ENCODE measurements at places on chromosomes 7 and 10.

- DNase-seq: no peak
Observed at GRCh38 chr10:95831515-95831914, 75.6 kb downstream of the ENTPD1 start.

DNA sequence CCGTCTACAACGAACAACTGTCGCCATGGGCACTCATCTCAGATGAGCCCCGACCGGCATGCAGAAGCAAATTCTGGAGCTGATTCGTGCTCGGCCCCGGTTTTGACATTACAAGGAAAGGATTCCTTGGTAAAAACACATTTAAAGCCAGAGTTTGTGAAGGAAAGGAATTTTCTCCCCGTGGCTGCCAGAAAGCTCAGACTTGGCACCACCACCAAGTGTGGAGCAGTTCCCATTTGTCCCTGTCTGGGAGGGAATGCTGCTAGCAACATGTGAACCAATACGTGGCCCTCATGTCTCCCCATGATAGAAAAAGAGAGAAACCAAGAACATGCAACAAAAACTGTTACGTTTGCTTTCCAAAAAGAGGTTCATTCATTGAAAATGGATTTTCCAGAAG, 55.2 kb upstream of the DDC start:
- DNase-seq: no peak

DNA sequence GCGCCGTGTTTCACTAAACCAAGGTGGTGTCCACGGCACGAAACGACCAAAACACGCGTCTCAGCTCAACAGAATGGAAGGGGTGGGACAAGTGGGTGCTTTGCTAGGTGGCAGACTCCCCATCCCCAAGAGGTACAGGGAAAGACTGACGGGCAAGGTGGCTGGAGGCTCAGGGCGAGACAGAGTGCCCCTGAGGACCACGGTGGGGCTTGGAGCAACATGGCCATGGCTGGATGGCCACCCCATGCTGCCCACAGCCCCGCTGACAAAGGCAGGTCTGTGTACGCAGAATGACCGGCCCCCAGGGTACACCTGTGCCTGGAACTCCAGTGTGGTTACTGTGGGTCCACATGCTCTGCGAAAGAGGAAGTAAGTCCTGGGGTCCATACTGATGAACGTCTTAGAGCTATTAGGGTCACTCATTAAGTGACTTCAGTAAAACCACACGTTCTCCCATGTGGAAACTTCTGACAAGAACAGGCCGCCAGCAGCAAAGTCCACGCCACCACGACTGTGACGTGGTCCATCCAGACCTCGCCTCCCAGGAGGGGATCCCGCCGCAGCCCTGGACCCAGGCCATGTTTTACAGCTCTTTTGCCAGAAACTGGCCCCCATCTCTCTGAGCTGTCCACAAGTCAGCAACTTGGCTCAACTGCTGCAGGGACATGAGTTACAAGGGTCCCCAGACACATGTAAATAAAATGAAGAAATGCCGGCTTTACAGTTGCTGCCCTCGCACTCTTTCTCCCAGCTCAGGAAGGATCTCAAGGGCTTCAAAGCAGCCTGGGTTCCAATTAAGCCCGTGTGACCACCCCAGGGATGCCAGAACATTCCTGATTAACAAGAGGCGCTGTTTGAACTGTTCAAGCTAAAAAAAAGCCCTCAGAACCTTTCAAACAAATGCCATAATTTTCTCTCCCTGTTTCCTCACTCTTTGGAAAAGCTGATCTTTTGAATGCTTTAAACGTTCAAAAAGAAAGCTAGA, 66.8 kb downstream of the MAD1L1 start:
- DNase-seq: no peak

DNA sequence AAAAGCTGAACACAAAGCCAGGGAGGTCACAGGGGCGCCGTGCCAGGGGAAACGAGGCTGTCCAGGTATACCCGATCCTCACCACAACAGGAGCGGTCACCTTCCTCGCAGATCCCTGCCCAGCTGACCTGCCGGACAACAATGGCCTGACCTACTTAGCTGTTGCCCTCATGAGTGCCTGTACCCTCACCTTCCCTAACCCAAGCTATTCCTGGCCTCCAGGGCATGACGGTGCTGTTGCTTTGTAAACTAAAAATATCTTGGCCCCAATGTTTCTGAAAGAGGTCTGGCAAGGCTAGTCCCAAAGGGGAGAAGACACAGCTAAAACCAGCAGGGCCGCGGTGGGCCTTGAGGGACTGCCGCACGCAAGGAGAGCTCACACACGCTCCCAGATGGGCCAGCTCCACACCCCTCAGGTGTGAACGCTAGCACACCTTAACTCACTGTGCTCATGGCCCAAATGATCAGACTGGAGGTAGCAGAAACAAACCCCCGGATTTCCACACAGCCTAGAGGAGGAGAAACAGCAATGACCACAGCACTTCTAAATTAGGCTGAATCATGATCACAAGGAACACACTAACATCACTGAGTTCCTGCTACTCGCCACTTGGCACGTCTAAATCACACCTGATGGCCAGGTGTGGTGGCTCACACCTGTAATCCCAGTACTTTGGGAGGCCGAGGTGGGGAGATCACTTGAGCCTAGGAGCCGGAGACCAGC, 66.3 kb upstream of the CYTH3 start:
- DNase-seq: no peak

GRCh38 chr7:115731796-115732471, 298.6 kb downstream of the TFEC start:
- DNase-seq: no peak

GRCh38 chr7:54141576-54141975, 400.6 kb upstream of the VSTM2A start:
- DNase-seq: no peak

GRCh38 chr10:103186128-103186527, 6.9 kb downstream of the NT5C2 start:
- no peak for DNase-seq

GRCh38 chr7:151422212-151422611, 12.4 kb upstream of the WDR86 start:
- DNase-seq: no peak

DNA sequence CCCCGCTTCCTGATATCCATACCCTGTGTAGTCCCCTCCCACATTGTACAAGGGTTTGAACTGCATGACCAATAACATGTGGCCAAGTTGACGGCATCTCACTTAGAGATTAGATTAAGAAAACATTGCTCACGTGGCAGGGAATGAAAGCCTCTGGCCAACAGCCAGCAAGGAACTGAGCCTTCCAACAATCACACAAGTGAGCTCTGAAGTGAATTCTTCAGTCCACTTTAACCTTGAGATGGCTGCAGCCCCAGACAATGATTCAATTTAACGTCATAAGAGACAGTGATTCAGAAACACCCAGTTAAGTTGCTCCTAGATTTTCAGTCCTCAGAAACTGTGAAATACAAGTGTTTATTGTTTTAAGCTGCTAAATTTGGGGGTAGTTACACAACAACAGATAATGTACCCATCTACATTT, 165.9 kb upstream of the PLXNA4 start:
- no peak for DNase-seq

GRCh38 chr10:25465582-25466372, 291.0 kb downstream of the GPR158 start:
- no peak for DNase-seq

DNA sequence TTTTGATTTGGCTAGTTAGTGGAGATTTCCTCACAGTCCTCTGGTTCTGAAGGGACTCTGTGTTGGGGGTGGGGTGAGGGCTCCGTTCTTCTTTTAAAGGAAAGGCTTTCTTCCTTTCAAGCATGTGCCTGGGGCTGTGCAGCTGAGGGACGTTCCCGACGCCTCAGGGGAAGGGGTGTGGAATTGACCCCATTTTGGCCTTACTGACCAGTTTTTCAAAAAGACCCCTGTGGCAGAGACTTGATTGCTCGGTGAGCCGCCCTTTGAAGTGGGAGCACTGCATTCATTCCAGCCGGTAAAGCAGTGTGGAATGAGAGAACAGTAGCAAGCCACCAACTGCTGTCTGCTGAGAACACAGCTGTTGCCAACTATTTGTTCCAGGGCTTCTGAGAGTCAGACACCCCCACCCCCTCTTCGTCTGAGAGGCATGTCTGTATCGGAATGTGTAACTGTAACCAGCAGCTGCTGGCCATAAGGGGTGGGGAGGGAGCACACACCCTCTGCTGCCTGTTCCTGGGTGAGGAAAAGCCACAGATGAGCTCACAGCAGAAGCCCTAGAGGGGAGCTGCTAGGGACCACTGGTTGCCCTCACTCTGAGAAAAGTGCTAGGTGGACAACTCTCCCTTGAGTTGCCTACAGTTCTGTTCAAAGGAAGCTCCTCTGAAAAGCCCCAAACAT, 33.2 kb downstream of the WBP1L start:
- no peak for DNase-seq

GRCh38 chr7:75687246-75688088, 51.3 kb downstream of the HIP1 start:
- no peak for DNase-seq

- no peak for DNase-seq
Observed at GRCh38 chr7:54960517-54960916, 58.3 kb upstream of the EGFR start.
